Smooth muscle cell of the umbilical artery (primary cell): ENCODE measurements at places on chromosomes 7 and 10. TPM values are rescaled to one million over a fixed set of nuclear protein-coding genes. Genes with fewer than 3 reads are reported as not detected.

LRRC18 gene
- total RNA-seq: not detected in 2 replicates

SORBS1 gene
- total RNA-seq: 12.5 and 20.9 TPM in 2 replicates

PNLIPRP3 gene
- total RNA-seq: not detected in 2 replicates

STEAP4 gene
- 0.89 TPM in 1 of 2 replicates, not detected in the other for total RNA-seq

TAS2R3 gene
- 1.2 and 2.5 TPM in 2 replicates for total RNA-seq

ZNF32 gene
- 18.5 and 29.1 TPM in 2 replicates for total RNA-seq

GPRIN2 gene
- not detected in 2 replicates for total RNA-seq

ZNF467 gene
- total RNA-seq: 0.14 and 0.59 TPM in 2 replicates

OIT3 gene
- under 0.01 and 0.09 TPM in 2 replicates for total RNA-seq

ADRB1 gene
- not detected in 2 replicates for total RNA-seq

BHLHA15 gene
- total RNA-seq: 0.89 and 1.3 TPM in 2 replicates

UCMA gene
- total RNA-seq: not detected in 2 replicates

KEL gene
- total RNA-seq: not detected in 2 replicates

ZPBP gene
- not detected in 2 replicates for total RNA-seq

CYP3A7 gene
- total RNA-seq: 0.30 and 1.1 TPM in 2 replicates

SH3PXD2A gene
- total RNA-seq: 77.4 and 113 TPM in 2 replicates

TLX1 gene
- not detected in 2 replicates for total RNA-seq

MINDY3 gene
- total RNA-seq: 36.2 and 36.5 TPM in 2 replicates

GPR85 gene
- total RNA-seq: 2.6 and 4.8 TPM in 2 replicates

OR6B1 gene
- total RNA-seq: not detected in 2 replicates

CPA4 gene
- 113 and 524 TPM in 2 replicates for total RNA-seq

VSTM4 gene
- 1.2 and 1.6 TPM in 2 replicates for total RNA-seq

C1GALT1 gene
- 37.4 and 65.7 TPM in 2 replicates for total RNA-seq

GHRHR gene
- not detected in 2 replicates for total RNA-seq

PRF1 gene
- total RNA-seq: not detected in 2 replicates

ANKRD16 gene
- total RNA-seq: 6.0 and 8.0 TPM in 2 replicates

DNAH11 gene
- 1.2 and 3.0 TPM in 2 replicates for total RNA-seq

CYP26A1 gene
- total RNA-seq: not detected in 2 replicates

CUTC gene
- 21.1 and 23.5 TPM in 2 replicates for total RNA-seq
